Iris pigment epithelial cell (primary cell): ENCODE measurements at places on chromosomes 11 and 22.
A peak's percentile ranks its signal among the peaks of the same experiment; 100 is the strongest.

GRCh38 chr11:87722756-87723565 lies 452.3 kb downstream of the RAB38 start:
- DNase-seq: peak; percentile 10

GRCh38 chr22:19605508-19606331 lies 81.5 kb upstream of the CLDN5 start:
- no peak for DNase-seq

GRCh38 chr11:59418156-59418555 lies 8.1 kb downstream of the OR5A2 start:
- DNase-seq: no peak

DNA sequence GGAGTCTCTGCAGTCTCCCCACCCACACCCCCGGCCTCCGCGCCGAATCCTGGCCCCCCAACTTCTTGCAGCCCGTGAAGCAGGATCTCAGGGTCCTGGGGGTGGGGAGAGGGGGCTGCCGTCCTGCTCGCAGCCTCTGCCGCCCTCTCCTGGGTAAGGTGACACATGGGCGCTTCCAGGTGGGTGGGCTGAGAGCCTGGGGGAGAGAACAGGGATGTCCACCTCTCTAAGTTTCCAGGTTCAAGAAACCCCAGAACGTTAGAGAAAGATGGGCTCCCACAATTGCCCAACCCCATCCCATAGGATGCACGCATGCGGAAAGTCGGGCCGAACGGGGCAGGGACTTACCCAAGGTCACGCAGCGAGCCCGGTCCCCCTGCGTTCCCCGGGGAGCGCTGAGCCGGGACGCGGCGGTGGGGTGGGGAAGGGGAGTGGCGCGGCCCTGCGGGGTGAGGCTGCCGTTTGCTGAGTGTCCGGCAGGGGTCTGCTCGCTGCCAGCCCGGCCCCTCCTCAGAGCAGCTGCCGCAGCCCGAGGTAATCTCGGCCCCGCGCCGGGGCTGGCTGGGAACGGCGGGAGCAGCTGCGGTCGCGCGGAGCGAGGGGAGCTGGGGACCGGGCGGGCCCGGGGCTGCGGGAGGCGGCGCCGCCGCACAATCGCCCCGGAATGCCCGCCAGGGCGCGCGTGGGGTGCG lies 705 bp upstream of the CAPN1 start:
- DNase-seq: peak; percentile 62

DNA sequence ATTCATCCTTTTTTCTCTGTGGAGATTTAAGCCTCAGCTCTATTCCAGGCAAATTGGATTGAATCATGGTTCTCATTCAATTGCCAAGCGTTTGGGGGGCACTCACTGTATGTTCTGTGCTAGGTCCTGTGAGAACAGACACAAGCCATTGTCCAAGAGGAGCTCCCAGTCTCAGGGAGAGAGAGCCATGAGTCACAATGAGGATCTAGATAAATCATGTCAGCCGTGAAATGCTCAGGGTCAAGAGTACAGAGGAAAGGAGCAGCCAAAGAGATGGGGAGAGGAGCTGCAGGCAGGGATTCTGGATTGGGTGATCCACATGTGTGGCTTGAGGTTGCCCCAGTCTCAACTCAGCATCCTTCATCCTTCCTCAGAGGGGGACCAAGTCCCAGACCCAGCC lies 93.6 kb downstream of the FEZ1 start:
- DNase-seq: peak; percentile 53

GRCh38 chr11:43574949-43575912 lies 105.3 kb upstream of the HSD17B12 start:
- DNase-seq: peak; percentile 61

GRCh38 chr11:118883368-118884071 lies at the start of gene CXCR5:
TSS of gene CXCR5 (plus strand) at chr11:118883892. CDS start at chr11:118883942, 50 bp downstream.
- no peak for DNase-seq

GRCh38 chr22:24948356-24949202 lies 2.1 kb upstream of the LHFPL7 start:
- DNase-seq: no peak

GRCh38 chr11:94400839-94401772 lies at the start of gene GPR83:
TSS of gene GPR83 (minus strand) at chr11:94401419. CDS start at chr11:94401247, 172 bp downstream.
- DNase-seq: peak; percentile 12

- no peak for DNase-seq
These were observed 23.9 kb downstream of the FADD start for GRCh38 chr11:70226967-70227366.

DNA sequence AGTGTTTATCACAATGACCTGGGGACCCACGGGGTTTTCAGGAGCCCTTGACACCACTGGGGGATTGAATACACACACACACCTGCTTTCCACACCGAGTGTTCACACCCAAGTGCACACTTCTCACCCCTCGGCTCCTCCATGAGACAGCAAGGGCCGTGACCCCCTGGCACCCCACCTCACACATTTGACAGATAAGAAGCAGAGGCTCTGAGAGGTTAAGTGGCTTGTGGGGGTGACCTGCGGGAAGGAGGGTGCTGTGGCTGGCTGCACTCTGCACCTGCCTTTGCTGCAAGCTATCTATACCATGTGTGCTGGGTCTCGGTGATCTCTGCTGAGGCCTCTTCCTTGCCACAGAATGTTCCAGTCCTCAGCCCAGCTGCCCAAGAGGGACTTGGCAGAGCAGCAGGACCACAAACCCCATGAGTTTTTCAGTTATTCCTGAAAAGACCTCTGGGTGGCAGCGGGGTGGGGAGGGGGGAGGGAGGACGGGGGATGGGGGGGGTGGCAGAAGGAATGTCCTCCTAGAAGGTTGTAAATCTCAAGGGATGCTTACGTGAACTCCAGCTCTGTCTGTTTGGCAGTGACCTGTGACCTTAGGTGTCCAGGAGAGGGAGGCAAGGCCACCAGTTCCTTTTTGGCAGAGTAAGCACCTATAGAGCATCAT lies 47.9 kb upstream of the RFPL3 start:
- no peak for DNase-seq

DNA sequence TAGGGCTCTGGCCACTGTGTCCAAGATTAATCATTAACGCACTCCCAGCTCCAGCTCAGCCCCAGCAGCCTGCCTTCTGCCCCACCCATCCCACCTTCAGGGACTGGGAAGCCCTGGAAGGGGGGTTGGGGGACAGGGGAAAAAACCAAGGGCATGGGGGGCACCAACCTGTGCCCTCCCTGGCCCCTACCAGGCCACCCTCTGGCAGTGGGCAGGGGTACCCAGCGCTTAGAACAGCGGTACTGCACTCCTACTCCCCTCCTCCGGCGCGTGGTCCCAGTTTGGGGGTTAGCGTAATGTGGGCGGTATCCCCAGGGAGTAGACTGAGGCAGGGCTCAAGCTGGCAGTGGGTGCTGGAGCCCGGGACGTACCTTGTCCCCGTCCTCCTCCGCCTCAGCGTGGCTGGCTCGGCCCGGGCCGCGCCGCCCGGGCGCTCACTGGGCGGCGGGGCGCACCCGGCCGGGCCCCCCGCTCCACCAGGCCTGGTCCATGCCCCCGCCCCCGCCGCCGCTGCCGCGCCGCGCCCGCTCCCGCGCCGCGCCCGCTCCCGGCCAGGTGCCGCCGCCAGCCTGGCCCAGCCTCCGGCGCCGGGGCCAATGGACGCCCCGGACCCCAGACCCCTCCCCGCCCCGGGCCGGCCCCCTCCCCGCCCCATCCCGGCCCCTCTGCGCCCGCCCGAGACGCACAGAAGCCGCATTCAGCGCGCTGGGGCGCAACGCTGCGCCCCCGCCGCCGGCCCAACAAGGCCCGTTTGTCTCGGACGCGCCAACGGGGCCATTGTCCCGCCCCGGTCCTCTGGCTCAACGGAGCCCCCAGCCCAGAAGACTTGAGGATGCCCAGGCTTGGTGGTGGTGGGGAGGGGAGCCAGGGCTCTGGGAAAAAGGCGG lies at the start of gene GAL3ST1:
TSS of gene GAL3ST1 (minus strand) at position 571 of the 887 bp plus-strand sequence. CDS start 17,273 bp downstream, outside the sequence.
- DNase-seq: no peak

DNA sequence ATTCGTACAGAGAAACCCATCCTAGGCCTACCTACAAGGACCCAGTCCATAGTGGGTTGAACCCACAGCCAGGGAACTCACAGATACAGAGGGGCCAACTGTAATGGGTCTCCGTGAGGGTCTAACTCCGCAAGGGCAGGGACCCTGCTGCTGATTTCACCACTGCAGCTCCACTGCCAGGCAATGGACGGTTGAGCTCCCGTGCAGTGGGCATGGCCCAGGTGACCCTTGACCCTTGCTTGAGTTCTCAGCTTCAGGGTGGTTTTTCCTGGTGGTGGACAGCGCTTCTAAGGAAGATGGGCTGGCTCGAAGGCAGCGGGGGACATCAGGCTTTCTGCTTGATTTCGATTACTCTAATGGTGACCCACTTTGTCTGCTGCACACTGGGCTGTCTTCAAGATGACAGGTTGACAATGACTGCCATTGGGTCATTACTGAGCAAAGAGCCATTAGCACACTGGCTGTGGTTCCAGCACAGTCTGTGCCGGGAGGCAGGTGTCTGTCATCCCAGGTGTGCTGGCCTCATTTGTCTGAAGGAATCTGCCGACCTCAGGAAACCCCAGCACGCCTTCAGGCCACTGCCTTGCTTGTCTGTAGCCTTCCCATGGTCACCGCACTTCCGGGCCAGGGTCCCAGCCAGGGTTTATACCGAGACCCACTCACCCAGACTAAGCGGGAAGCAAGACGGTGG lies 3.7 kb upstream of the GAL start:
- DNase-seq: no peak

DNA sequence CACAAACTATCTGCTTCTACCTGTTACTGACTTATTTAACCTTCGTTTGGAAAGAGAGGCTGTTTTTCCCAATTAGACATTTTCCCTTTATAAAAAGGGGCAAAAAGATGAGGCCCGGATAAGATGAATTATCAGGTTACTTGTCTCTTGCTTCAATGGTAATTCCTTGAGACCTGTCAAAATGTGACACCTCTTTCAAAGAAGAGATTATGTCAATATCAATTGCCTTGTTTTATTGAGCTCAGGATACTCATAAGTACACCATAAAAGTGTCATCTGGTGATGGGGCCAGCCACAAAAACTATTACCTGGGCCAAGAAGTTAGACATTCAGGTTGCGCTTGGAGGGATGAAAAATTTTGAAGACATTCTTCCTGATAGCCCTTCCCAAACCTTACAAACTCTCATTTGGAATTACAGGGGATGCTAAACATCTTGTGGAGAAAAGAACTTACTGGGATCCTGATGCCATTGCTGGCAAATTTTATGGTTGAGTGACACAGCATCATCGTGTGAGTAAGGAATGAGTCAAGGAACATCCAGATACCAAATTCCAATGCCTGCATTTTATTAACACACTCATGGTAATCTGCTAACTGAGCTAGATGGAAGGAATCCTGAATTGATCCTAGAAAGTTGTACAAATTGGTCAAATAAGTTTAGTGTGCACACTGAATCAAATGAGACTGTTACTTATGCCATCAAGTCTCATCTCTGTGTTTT lies 1071.2 kb downstream of the LRRC4C start:
- peak; percentile 41 for DNase-seq

- peak; percentile 94 for DNase-seq
These were observed at the start of gene TPCN2 for GRCh38 chr11:69048694-69049489. TSS of gene TPCN2 (plus strand) at chr11:69048932. CDS start at chr11:69048998, 66 bp downstream.

GRCh38 chr11:113387605-113388211 lies at the start of gene ANKK1:
TSS of gene ANKK1 (plus strand) at chr11:113387779. CDS start at chr11:113387885, 106 bp downstream.
- DNase-seq: no peak

DNA sequence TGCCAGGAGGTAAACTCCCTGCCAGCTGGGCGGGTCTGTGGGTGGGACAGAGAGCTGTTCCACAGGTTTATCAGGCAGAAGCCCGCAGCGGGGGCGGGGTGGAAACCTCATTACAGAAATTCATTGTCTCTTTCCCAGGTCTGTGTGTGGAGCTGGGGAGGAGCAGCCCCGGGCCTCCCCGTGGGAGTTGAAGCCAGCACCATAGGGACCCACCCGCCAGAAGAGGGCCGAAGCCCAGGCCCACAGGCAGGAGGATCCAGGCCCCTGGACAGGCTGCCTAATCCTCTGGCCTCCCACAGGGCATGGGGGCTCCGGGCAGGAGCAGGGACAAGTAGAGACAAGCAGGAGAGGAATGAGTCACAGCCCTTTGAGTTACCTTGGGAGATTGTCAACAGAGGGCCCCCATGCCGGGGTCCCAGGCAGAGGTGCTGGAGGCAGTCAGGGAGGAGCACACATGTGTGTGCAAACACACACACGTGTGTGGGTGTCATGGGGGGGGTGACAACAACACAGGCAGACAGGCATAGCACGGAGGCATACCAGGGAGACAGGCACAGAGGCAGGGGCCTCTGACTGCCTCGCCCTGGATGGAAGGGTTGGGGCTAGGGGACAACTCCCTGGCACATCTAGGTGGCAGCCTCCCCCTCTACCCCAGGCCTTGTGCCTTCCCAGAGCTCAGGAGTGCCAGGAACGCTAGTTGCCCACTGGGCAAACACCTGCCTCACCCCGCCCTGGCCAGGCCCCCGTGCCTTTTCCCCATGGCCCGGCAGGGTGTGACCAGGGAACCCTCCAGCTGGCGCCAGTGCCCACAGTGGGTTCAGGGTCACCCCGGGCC lies 1.4 kb downstream of the CDC42BPG start:
- no peak for DNase-seq

GRCh38 chr11:118095493-118095892 lies 8.7 kb upstream of the SMIM35 start:
- no peak for DNase-seq

DNA sequence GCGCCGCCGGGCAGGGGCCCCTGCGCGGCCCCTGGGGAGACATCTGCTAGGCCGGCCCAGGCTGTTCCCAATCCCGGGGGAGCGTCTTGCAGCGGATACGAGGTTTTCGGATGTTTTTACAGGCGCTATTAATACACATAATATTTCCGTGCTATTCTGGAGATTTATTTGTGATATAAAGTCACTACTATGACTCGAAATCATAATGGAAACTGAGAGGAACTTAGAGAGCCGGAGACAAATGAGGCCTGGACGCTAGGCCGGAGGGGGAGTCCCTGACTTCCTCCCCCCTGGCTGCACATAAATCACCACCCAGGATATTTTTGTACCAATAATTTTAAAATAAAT lies 91.7 kb upstream of the ANO1 start:
- no peak for DNase-seq

DNA sequence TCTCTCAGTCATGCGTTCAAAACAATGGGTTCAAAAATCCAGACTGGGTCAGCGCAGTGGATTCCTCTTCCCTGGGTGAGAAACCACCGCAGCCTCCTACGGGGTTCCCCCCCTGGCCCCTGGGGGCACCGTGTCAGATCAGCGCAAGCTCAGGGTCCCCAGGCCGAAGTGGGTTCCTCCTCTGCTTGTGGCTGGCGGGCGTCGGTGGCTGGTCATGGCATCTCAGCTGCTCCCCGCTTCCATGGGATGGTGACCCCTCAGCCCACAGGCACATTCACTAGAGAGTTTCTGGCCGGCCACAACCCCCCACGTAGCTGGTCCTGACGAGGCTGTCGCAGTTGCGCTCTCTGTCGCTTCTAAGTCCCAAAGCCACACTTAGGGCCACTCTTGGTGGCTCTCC lies 389.8 kb downstream of the TBC1D22A start:
- DNase-seq: no peak

GRCh38 chr22:29203488-29204454 lies 1.9 kb upstream of the EMID1 start:
- no peak for DNase-seq

- DNase-seq: peak; percentile 23
These were observed 38.5 kb downstream of the FLRT1 start for GRCh38 chr11:64074239-64074638.

DNA sequence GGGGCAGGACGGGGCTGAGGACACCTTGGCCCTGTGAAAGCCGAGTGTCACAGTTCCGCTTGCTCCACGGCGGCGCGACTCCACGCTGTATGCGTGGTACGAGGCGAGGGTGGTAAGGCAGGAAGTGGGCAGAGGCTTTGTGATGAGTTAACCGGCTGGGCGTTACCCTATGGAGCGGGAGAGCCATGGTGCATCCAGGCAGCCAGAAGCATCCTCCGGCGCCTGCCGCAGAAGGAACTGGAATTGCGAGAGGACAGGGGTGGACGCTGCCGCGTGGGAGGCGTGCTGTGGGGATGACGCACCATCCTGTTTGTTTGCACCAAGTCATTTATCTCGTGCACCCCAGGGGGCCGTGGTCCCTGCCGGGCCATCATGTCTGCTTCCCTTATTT lies 643.9 kb downstream of the BRD1 start:
- no peak for DNase-seq
